ENCODE measurements at places on chromosomes 13 and 19.

GRCh38 chr19:15138427-15138826, 31.2 kb downstream of the SYDE1 start:
- DNase-seq: no peak

GRCh38 chr13:46994492-46994891, 97.6 kb upstream of the HTR2A start:
- no peak for DNase-seq

GRCh38 chr13:84630476-84630875, 748.2 kb upstream of the SLITRK1 start:
- DNase-seq: no peak

- no peak for DNase-seq
Measured at GRCh38 chr13:53131361-53131760, 102.7 kb downstream of the OLFM4 start.
